ENCODE measurements at places on chromosomes 7 and 10.

- no peak for DNase-seq
These were observed 17.2 kb upstream of the SLK start for GRCh38 chr10:103949728-103950127.

- no peak for DNase-seq
These were observed 437.5 kb upstream of the MBL2 start for GRCh38 chr10:53209944-53210611.

DNA sequence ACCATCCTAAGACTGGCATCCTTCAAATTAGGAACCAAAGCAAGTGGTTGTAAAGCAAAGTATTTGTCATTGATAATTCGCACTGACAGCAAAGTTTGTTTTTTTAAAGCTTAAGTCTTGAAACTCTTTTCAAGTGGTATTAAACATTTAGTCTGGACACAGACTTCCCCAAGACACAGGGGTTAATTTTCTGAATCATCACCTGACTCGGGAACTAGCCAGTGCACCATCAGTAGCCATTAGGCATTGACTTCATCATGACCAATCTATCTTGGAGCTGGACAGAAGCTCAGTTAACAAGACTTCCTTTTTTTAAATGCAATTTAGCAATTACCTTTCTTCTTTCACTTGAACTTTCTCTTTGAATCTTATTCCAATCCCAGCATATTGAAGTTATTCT is 210.6 kb downstream of the ZNF365 start:
- DNase-seq: no peak

DNA sequence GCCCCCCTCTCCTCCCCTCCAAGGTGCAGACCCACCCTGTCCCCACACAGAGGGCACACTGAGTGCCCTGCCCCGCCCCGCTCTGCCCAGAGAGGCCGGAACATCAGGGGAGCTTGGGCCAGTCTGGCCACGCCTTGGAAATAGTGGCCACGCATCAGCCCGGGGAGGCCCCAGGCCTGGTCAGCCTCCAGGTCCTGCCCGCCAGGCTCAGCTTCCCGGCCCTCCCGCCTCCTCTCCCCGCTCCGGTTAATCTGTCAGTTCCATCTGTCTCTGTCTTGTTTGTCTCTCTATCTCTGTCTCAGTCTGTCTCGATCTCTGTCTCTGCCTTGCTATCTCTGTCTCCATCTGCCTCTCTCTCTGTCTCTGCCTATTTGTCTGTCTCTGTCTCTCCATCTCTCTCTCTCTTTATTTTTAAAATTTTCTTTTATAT is 28.9 kb upstream of the TNRC18 start:
- no peak for DNase-seq

- no peak for DNase-seq
These were observed 64.6 kb upstream of the STEAP1B start for GRCh38 chr7:22564511-22565045.

DNA sequence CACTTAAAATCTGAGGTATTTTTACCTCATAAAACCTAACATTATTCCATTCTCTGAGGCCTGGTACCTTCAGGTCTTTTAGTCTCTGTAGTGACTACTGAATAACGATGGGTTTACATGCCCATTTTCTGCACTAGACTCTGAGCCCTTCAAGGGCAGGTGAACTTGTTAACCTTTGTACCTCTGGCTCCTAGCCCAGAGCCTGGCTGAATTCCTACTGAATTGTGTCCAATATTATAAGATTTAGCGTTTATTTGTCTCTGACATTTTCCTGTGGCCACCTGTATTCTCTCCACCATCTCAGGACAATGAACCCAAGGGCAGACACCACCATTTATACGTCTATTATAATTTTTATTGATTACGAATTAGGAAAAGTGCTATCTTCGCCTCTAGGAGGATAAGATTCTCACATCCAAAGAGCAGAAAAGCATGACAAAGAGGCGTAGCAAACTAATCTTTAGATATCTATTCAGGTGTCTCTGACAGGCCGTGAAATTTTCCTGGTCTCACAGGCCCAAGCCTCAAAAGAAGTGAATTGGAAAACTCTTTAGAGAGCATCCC is 27.9 kb upstream of the HNRNPH3 start:
- no peak for DNase-seq

GRCh38 chr7:142455392-142455791 is 197.5 kb upstream of the PRSS58 start:
- no peak for DNase-seq

- no peak for DNase-seq
These were observed 165.5 kb downstream of the SND1 start for GRCh38 chr7:127817466-127817865.

DNA sequence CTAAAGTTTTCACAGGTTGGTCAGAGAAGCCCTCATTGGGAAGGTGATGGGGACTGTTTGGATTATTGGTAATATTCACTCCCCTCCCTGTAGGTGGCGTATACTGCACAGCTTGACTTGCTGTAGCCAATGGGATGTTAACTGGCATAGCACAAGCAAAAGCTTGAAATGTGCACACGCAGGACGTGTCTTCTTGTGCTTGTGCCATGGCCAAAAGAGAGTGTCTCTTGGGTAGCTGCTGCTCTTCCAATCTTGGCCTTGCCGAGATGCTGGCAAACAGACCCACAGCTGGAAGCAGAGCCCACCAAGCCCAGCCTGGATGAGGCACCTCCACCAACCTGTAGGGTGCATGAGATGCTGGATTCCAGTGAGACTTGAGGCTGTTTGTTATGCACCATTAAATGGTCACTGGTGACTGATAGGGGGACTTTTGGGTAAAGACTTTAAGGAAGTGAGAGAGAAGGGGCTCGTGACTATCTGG is 266.0 kb downstream of the GRID1 start:
- no peak for DNase-seq

GRCh38 chr7:140773104-140773503 is 76.6 kb downstream of the NDUFB2 start:
- DNase-seq: no peak

GRCh38 chr10:64708884-64709681 is 1187.9 kb downstream of the REEP3 start:
- DNase-seq: no peak

- no peak for DNase-seq
These were observed 15.5 kb downstream of the CARD11 start for GRCh38 chr7:3028071-3028757.

DNA sequence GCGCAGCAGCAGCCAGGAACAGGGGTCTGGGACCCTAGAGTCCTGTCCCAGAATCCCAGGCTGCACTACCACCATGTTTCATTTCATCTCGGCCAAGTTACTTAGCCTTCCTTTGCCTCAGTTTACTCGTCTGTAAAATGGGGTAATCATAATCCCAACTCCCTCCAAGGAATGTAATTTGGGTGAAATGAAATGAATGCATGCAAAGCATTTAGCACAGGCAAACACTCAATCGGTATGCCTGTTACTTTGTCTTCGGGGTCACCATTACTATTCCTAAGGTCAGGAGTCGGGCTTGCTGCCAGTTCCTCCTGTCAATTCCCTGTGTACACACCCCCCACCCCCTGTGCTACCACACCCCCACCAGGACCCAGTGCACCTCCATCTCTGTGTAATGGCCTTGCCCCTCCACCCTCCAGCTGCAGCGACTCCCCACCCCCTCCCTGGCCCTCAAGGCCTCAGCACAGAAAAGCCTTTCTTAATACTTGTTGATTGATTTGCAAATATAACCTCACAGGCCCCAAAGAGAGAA is 1.7 kb downstream of the TNS3 start:
- DNase-seq: no peak

GRCh38 chr7:122965306-122965705 is 30.2 kb downstream of the TAS2R16 start:
- no peak for DNase-seq

DNA sequence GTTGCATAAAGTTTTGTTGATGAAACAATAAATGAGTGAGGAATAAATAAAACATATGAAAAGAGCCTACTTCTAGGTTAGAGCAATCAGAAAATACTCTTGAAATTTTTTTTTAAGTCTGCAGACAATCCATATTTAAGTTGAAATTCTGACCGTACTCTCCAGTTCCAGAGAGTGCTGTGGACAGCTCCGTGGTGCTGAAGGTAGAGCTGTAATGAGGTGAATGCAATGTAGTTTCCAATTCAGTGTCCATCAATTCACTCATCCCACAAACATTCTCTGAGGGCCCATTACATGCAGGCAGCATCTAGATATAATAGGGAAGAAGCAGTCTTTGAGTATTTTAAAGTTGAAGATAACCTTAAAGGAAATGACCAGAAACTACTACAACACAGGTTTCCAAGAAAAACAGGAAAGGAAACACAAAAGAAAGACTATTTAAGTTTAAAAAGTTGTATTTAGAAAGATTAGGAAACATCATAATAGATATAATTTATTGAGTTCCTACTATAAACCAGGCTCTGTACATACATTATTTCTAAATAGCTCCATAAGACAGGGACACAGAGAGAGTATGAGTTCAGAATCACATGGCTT is 44.0 kb upstream of the CRTAC1 start:
- no peak for DNase-seq

- no peak for DNase-seq
These were observed 29.6 kb upstream of the ZNF273 start for GRCh38 chr7:64873517-64873916.

GRCh38 chr10:60208676-60209269 is 180.9 kb downstream of the ANK3 start:
- DNase-seq: no peak

DNA sequence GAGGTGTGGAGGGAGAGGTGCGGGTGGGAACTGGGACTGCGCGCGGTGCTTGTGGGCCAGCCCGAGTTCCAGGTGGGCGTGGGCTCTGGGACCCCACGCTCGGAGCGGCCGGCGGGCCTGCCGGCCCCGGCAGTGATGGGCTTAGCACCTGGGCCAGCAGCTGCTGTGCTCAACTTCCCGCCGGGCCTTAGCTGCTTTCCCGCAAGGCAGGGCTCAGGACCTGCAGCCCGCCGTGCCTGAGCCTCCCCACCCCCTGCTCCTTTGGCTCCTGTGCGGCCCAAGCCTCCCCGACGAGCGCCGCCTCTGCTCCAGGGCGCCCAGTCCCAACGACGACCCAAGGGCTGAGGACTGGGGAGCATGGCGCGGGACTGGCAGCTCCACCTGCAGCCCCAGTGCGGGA is 232.7 kb downstream of the FGFR2 start:
- no peak for DNase-seq

- no peak for DNase-seq
These were observed 990 bp downstream of the ZNF467 start for GRCh38 chr7:149772241-149772955.

GRCh38 chr7:111727905-111728634 is 165.8 kb upstream of the IMMP2L start:
- no peak for DNase-seq

DNA sequence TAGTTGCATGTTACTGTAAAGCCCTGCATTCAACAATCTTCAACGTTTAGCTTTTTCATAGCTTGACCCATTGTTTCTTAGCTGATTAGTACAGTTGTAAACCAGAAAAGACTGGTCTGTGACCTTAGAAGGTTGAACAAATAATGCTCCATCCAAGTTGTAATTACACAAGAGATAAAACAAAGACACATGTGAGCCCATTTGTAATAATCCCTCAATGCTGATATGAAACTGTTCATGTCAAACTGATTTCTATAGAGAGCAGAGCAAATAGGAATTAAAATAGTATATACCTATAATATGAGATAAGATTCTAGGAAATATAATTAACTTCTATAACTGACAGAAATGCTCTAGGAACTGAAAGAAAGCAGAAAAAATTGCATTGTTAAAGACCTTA is 94.7 kb upstream of the SLC25A13 start:
- no peak for DNase-seq

- DNase-seq: no peak
These were observed 1.8 kb upstream of the METTL27 start for GRCh38 chr7:73844131-73844547.

DNA sequence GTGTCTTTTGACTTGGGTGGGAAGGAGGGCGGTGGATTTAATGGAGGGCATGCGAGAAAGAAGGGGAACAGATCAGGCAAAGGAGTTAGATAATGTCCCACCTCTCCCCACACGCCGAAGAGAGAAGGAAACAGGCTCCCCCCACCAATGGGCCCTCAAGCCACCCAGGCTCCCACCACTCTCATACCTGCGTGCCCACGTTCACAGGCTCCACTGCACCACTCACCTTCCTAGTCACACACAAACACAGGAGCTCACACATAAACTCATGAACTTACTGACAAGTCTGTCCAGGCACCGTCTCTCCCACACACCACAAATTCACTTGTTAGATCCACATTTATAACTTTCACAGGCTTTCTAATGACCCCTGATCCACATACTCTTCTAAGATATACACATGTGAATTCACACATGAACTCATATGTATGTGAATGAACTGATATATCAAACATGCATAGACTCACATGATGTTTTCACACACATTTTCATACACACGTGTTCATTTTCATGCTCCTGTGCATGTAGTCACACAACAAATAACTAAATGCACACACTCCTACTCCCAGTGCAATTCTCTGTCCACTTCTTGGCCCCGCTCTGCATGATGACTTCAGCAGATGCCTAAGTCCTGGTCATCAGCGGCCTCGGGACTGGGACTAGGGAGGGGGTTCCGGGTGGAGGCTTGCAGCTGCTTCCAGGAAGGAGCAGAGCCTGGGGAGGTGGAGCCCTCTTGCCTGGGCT is 1.5 kb downstream of the LZTS2 start:
- DNase-seq: no peak

- no peak for DNase-seq
These were observed 2.6 kb downstream of the HOXA9 start for GRCh38 chr7:27162561-27163287.

GRCh38 chr10:122555442-122555841 is 5.1 kb upstream of the DMBT1 start:
- DNase-seq: no peak

- no peak for DNase-seq
These were observed 1.2 kb downstream of the MAPK8 start for GRCh38 chr10:48307711-48308018.

DNA sequence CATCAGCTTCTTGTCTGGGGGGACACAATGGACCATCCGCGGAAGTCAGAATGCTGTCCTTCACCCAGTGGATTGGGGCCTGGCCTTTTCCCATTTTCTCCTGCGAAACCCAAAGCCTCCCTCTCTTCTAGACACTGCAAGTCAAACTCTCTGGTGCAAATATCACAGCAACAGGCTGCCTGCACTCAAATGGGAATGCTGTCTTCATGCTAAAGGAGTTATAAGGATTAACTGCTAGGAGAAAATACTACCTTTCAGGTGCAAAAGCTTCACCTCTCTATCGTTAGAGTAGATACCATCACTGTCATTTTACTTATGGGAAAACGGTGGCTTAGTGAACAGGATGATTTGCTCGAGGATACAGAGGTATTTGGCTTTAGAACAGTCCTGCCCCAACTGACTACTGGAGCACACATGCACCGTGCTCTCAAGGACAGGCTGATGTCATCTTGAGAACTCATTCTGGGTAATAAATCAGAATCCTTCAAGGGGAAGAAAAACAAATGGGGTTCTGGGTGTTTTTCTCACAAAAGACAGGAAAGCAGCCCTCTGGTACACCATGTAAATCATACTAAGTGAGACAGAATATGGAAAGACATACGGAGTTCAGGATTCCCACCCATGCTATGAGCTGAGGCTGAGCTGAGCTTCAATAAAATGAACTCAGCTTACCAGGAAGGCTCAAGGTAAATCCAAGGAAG is 100.9 kb downstream of the SAMD9 start:
- DNase-seq: no peak

Data from activated CD8-positive, alpha-beta memory T cell treated with anti-CD3 and anti-CD28 coated beads for 1 hour (primary cell).